GM20000 (cell line): ENCODE measurements at places on chromosomes 1 and 21.

- no peak for DNase-seq
Measured at GRCh38 chr1:160547422-160547821, 24.4 kb upstream of the SLAMF6 start.

DNA sequence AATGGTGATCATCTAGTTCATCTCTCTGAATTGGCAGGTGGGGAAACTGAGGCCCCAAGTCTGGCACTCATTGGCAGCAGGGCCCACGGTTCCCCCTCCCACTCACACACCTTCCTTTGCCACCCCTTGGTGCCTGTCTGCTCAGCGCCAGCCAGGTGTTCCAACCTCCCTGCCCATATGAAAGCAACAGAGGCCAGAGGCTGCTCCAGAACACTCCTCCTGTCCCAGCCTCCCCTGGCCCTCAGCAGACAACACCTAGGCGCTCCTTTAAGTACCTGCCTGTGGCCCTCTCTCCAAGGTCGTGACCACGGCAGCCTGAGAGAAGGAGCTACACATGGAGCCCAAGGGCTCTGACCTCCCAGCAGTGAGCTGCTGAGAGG is 362.3 kb upstream of the VAMP3 start:
- no peak for DNase-seq

DNA sequence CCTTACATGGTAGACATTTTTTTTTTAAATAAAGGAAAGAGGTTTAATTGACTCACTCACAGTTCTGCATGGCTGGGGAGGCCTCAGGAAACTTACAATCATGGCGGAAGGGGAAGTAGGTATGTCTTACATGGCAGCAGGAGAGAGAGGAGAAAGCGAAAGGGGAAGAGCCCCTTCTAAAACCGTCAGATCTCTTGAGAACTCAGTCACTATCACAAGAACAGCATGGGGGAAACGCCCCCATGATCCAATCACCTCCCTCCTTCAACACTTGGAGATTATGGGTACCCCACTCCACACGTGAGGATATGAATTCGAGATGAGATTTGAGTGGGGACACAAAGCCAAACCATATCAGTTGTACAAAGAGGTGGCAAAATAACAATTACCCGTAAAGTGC is 301.7 kb downstream of the GRIK1 start:
- no peak for DNase-seq

GRCh38 chr1:234918961-234919761 is 209.5 kb downstream of the TOMM20 start:
- no peak for DNase-seq

GRCh38 chr1:208289716-208290115 is 45.5 kb upstream of the PLXNA2 start:
- no peak for DNase-seq

DNA sequence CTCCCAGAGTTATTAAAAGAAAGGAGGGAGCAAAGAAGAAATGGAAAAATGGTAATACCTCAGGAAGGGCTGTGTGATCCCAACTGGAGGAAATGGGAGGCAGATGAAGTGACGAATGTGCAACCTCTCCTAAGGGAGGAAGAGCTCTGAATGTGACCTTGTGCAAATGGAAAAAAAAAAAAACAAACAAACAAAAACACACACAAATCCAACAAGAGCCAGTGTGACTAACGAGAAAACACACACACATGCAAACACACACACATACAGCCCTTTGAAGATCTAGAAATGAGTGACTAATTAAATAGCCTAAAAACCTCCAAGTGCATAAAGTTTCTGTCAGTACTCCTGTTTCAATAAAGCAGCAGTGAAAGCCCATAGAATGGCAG is 49.0 kb downstream of the CCN1 start:
- no peak for DNase-seq

DNA sequence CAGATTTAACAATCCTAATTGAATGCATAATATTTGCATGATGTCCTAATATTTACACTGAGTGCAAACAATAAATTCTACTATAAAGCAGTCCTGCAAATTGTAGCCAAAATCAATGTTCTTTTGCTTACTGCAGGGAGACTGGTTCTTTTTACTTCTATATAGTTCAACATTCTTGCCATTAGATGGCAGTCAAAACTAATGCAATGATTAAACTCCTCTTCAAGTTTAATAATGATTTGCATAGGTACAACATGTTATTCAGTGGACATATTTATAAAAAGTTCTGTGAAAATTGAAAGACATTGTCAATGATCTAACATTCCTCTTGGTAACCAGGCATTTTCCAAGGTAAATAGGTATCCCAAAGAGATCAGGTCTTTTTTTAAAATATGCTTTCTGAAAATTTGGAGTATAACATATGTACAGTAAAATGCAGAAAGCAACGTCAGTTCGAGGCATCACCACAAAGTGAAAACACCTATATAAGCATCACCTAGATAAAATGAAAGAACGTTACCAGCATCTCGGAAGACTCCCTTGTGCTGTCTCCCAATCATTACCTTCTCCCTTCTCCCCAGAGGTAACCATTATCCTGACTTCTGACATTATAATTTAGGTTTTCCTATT is 9.8 kb upstream of the FNBP1L start:
- peak; percentile 70 for DNase-seq

DNA sequence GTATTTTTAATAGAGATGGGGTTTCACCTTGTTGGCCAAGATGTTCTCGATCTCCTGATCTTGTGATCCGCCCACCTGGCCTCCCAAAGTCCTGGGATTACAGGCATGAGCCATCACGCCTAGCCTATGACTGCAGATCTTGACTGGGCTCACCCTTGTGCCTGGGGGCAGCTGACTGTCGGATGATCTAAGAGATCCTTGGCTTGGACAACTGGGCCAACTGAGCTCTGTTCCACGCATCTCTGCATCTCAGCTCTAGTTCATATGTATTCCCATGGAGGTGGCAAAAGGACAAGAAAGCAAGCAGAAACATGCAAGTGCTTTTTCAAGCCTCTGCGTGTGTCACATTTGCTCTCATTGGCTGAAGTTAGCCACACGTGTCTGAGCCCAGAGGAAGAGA is 75.8 kb upstream of the SELENON start:
- DNase-seq = no peak

- DNase-seq = no peak
Measured at GRCh38 chr1:168535536-168535935, 8.3 kb downstream of the XCL2 start.

DNA sequence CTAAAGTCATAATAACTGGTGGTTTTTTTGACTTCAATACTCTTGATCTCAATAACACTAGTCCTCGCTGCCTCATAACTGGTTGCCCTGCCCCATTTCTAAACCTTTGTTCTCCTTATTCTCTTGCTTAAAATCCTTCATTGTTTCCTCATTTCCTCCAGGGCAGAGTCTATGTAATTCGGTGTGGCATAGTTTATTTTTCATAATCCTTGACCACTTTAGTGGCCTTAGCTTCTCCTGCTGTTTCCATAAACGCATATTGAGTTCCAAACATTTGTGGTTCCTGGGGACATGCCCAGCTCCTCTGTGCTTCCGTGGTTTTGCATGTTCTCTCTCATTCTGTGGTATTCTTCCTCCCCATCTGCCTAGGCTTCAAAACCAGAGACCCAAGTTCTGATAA is 19.0 kb upstream of the TLCD4 start:
- DNase-seq = no peak

DNA sequence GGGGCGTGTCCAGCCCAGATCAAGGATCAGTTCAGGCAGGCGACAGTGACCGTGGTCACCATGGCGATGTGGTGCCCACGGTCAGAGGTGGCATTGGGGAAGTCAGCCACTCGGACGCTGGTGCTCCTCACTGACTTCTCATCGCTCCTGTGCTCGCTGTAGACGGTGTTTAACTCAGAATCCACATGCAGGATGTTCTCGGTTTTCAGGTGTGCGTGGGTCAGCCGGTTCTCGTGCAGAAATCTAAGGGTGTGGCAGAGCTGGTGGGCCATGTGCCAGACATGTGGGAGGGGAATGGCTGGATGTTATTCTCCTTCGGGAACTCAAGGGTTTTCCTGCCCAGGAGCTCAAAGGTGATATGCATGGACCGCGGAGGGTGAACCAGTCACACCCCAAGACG is 11.7 kb downstream of the OR2AJ1 start:
- no peak for DNase-seq

GRCh38 chr1:8463144-8463927 is 145.4 kb downstream of the SLC45A1 start:
- no peak for DNase-seq

- DNase-seq = no peak
Measured at GRCh38 chr1:40781608-40781971, 2.0 kb upstream of the KCNQ4 start.

GRCh38 chr1:11923069-11923826 is 3.0 kb downstream of the KIAA2013 start:
- no peak for DNase-seq

GRCh38 chr21:40555021-40555528 is 291.9 kb downstream of the DSCAM start:
- DNase-seq = no peak

- DNase-seq = no peak
Measured at GRCh38 chr1:26434161-26434752, 2.1 kb downstream of the DHDDS start.

- no peak for DNase-seq
Measured at GRCh38 chr1:52713590-52713989, 12.7 kb upstream of the ZYG11B start.

GRCh38 chr1:189783456-189783855 is 694.2 kb downstream of the BRINP3 start:
- no peak for DNase-seq

DNA sequence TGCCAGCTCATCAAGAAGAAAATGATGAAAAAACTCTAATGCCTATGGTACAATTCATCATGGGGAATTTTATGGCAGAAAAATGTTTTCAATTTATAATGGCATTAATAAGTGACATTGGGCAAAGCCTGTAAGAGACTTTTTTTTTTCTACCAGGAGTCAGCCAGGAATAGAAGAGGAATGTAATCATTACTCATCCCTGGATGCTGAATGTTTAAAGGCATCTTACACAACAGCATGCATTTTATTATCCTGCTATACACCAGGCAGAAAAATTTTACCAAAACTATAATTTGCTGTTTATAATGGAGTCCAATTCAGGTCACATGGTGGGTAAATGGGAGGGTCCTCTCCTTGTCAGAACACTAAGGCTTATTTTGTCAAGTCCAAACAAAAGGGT is 189.9 kb upstream of the BEND5 start:
- no peak for DNase-seq

GRCh38 chr1:24992761-24993211 is 62.7 kb upstream of the RUNX3 start:
- DNase-seq = no peak

DNA sequence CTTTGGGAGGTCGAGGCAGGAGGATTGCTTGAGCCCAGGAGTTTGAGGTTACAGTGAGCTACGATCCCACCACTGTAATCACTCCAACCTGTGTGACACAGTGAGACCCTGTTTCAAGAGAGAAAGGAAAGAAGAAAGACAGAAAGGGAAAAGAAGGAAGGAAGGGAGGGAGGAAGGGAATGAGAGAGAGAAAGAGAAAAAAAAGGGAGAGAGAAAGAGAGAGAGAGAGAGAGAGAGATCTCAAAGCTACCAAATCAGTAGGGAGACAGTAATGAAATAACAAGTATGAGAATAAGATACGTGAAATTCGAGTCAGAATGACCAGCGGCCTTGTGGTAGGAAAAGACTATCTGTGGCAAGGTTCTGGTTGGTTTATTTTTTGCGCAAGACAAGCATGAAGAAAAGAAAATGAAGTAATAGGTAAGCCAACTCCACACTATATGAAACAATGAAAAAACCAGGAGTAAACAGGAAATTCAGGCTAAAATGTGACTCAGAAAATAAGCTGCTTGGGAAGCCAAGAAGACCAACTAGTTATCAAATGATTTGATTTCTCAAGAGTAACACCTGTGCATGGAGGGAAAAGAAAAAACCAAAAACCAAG is 8.9 kb downstream of the MTF1 start:
- DNase-seq = no peak

DNA sequence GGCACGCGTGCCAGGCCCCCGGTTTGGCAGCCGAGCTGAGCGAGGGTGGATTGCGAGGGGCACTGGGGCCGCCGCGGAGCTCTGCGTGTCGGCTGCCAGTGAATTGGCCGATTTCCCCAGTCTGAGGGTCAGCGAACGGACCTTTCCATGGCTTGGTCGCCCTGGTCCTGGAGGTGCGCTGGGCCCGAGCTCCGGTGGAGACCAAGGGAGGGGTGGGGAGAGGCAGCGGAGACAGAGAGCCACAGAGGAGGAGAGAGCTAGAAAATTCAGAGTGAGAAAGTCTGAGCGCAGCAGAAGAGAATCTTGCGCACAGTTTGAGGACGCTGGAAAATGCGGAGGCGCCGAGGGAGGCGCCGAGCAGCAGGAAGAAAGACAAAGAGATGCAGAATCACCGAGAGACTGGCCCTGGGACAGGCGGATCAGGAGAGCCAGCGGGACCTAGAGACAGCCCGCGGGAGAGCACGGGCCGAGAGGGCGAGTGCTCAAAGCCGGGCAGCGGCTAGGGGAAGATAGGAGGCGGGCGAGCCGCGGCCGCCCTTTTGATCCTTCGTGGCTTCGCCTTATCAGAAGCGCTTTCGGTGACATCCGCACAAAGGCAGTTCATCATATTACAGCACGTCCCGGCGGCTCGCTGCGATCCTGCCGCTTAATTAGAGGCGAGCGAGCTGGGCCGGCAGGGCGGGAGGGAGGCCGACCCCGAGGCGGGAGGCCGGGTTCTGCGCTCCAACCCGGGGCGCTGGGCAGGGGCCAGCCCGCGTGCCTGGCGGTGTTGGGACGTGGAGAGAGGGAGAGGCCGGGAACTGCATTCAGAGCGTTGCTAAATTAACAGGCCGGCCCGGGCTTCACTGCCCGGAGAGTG is 12.7 kb downstream of the PAX7 start:
- DNase-seq = peak; percentile 52

- DNase-seq = no peak
Measured at GRCh38 chr1:164602480-164603093, 43.6 kb downstream of the PBX1 start.

DNA sequence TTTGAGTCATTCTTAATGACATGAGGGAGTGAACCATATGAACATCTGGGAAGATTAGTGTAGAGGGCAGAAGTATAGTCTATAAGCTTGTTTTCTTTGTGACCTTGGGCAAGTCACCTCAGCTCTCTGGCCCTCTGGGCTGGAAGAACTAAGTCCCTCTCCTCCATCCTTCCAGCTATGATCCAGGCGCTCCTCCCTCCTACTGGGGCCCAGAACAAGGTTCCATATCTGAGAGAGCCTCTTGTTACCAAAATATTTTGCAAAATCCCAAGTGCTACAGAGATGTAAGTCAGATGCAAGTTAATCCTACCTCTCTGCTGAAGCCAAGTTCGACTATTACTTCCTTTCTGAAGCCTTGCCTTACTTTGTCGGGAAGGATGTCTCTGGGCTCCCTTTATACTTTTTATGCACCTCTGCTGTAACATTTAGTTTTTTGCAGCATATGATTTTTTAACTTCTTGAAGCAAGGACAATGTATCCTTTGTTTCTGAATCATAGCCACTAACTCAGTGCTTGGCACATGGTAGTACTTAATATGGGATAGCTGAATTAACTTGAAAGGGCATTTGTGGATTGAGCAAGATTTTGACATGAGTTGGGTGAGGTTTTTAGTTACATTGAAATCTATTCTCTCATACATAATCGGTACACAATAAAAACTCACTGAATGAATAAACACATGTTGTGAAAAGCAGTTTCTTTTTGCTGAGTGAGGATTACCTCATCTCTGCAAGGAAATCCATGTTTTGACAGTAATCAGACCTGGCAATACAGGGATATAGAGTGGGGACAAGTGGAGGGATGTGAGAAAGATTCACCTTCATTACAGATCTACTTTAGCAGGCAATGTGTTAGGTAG is 54.7 kb upstream of the BEND5 start:
- no peak for DNase-seq
